Stimulated activated CD4-positive, alpha-beta T cell treated with anti-CD3 and anti-CD28 coated beads, TNF-alpha, amount 100 ng/mL, for 4 hours (primary cell): ENCODE measurements at places on chromosomes 11 and 22.
A peak's percentile ranks its signal among the peaks of the same experiment; 100 is the strongest.

- no peak for DNase-seq
Observed at GRCh38 chr11:10233581-10233980, 60.4 kb downstream of the SBF2 start.

- no peak for DNase-seq
Observed at GRCh38 chr11:74325649-74326645, 14.5 kb upstream of the P4HA3 start.

GRCh38 chr11:57482782-57483561 is 22.6 kb downstream of the RTN4RL2 start:
- DNase-seq = peak; percentile 67

DNA sequence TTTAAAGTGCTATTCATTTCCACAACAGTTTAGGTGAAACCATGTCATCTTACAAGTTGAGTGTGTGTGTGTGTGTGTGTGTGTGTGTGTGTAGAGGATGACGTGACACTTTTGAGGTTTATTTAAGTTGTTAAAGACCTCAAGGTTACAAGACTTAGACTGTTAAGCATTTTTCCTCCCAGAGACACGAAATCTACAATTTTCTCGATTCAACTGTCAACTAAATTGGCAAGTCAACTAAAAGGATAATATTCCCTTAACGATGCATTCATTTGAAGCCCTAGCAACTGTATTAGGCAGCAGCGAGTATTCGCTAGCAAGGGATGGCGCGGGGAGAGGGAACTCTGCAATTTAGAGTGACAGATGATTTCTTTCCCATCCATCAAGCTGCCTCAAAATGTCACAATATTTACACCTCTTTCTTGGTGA is 17.6 kb upstream of the BDNF start:
- no peak for DNase-seq

DNA sequence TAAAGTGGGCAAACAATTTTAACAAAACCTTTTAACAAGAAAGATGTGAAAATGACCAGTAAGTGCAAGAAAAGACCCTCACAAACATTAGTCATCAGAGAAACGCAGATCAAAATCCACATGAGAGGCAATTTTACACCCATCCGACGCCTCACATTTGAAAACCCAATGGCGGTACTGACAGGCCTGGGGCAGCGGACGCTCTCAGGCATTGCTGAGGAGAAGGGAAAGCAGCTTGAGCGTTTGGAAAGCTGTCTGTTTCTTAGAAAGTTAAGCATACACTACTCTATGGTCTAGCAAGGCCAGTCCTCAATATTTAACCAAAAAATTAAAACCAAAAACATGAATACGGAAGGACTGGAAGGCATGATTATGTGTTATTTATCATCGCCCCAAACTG is 2.0 kb upstream of the KRTAP5-8 start:
- no peak for DNase-seq

- DNase-seq = no peak
Observed at GRCh38 chr11:60765355-60765754, 8.7 kb downstream of the MS4A15 start.

DNA sequence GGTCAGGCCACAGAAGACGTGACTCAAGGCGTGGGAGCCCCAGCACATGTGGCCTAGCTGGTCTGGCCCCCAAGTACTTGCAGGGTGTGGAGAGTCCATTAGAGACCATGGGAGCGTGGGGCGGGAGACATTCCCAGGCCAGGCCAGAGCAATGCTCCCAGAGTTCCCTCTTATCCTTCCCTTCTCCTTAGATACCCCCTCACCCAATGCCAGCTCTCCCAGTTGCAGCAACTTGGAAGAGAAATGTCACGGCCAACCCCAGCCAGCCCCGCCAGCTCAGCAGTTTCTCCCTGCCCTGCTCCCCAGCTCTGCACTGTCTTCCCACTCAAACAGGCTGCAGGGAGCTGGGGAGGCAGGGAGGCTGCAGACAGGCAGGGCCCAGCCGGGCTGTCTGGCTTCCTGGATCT is 65.4 kb upstream of the TSPAN18 start:
- DNase-seq = no peak

DNA sequence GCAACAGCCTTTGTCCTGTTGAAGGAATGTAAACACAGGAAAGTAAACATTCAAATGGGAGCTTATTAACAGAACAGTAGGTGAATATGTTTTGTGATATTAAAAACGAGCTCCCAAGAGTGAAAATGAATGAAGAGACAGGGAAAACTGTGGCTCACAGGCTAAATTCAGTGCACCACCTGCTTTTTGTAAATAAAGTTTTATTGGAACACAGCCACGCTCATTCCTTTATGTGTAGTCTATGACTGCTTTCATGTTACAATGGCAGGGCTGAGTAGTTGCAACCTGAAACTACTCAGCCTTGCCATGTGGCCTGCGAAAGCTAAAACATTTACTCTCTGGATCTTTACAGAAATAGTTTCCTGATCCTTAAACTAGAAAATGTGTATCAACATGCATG is 136.9 kb downstream of the MYO18B start:
- DNase-seq = no peak

DNA sequence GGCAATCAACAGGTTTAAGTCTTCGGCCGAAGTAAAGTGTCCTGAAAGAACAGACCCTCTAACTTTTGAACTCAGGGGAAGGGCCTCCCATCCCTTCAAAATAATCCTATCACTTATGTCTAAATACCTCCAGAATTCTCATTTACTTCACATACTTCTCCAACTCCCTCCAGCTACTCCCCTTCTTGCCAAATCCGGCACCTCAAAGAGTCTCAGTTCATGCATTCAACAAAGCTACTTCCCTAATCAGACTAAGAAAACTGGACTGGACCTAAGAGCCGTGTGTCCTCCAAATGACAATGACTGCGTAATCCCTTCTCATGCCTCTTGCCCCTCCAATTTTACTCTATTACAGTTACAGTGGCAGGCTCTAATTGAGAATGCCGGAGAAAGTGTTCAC is 1.3 kb downstream of the DDB1 start:
- no peak for DNase-seq

- DNase-seq = no peak
Observed at GRCh38 chr11:120659076-120659475, 147.5 kb downstream of the GRIK4 start.

DNA sequence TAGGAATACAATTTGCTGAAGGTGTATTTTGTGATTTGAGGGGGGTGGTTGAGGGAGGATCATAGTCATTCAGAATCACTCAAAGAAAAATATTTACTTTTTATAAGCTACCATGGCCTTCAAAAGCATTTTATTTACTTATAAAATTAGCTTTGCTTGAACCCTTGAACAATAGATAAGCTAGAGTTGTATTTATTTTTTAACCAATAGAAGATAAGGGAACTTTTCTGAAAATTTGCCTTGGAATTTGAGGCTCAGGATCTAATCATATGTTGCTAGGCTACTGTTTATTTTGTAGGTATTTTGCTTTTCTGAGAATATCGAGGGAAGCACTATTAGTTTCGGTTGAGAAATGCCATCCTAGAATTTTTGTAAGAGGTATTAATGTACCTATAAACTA is 82.1 kb downstream of the EMSY start:
- no peak for DNase-seq

DNA sequence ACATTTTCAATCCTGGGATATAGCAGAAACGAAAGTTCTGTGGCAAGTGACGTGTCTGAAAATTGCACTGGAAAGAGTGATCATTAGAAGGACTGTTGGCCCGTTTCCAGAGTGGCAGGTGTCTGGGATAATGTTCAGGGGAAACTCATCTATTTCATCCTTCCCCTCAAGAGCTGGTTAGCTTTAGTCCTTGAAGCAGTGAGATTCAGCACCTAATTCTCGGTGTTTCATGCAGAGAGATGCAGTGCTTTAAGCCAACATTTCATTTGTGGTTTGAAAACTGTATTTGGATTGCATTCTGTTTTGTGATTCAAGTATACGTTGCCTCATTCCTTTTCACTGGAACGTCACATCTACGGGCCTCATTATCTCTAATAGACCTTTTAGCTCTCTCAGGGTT is 205.0 kb upstream of the RAG2 start:
- DNase-seq = no peak

DNA sequence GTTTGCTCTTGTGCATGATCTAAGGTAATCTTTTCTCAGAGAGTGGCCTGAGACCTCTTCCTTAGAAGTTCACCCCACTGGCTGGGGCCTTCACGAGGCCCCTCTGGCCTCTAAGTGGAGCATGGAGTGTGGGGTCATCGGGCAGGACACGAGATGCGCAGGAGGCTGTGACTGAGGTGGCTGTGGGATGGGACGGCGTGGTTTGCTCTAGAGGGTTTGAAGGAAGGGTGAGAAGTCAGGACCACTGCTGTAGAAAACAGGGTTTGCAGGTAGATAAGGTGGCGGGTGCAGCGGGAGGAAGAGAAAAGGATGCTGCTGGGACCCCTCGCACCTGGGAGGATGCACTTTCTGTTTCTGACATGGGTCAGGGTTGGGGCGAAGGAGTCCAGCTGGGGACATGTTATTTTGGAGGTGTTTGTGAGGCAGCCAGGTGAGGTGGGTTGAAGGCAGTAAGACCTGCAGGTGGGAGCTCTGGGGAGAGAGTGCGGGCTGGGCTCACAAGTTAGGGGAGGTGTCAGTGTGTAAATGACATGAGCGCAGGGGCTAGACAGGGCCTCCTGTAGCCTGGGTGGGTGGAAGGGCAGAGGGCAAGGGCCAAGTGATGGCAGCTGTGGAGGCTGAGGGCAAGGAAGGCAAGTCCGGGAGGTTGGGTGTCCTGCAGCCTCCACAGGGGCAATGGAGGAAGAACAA is 62.5 kb downstream of the KCNQ1 start:
- DNase-seq = no peak

- DNase-seq = no peak
Observed at GRCh38 chr22:35752006-35752862, 34.6 kb downstream of the APOL5 start.

DNA sequence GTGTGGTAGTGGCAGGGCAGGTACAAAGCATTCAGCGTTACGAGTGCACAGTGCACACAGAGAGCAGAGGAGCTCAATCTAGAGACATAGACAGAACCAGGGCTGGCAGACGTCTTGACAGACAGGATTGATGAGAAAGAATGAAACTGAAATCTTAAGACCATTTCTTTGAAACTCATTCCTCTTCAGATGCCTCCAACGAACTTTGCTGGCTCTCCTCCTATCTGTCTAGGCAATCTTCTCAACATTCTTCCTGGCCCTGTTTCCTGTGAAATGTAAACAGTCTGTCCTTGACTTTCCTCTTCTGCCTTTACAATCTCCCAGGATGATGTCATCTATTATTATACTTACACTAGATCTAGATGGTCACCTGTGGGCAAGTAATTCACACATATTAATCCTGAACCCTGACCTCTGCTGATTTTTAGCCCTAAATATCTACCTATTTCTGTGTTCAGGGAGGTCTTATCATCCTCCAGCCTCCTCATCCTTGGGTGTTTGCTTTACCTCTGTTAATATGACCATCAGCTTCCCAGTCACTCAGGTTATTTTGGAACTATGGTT is 119.5 kb downstream of the ENTHD1 start:
- peak; percentile 17 for DNase-seq

DNA sequence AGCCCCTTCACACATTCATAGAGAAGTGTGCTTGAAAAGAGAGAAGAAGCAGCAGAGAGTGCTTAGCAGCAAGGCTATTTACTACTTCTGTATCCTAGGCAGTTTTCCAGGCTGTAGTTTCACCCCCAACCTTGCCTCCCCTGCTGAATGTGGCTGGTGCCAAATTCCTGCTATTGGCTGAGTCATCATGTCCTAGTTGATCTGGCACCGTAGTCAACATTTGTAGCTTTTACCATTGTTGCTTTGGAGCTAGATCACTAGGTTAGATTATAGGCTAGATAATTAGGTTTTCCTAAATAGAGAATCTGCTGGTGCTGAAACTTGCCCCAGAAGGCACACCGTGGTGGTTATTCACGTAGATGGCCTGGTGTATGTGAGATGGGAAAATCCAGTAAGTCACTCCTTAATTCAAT is 32.7 kb downstream of the ARHGAP42 start:
- DNase-seq = no peak

GRCh38 chr11:123137431-123138224 is 57.4 kb downstream of the CLMP start:
- DNase-seq = no peak
